Effector memory CD4-positive, alpha-beta T cell (primary cell): ENCODE measurements at places on chromosomes 4 and X.

GRCh38 chr4:48121180-48121579, 12.9 kb downstream of the TXK start:
- DNase-seq: no peak

DNA sequence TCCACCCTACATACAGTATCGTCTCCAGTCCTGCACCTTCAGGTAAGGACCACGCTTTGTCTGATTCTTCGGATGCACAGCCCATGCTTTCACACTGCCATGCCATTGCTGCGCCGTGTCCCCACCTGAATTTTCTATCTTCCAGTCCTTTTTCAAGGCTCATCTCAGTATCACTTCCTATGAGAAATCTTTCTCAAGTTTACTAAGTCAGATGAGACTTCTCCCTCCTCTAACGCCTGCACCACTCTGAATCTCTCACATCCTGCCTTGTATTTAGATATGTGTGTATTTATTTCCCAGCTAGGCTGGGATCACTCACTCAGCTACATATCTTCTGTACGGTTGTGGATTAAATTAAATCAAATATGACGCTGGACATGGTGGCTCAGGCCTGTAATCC, 116.8 kb downstream of the SMIM20 start:
- no peak for DNase-seq

DNA sequence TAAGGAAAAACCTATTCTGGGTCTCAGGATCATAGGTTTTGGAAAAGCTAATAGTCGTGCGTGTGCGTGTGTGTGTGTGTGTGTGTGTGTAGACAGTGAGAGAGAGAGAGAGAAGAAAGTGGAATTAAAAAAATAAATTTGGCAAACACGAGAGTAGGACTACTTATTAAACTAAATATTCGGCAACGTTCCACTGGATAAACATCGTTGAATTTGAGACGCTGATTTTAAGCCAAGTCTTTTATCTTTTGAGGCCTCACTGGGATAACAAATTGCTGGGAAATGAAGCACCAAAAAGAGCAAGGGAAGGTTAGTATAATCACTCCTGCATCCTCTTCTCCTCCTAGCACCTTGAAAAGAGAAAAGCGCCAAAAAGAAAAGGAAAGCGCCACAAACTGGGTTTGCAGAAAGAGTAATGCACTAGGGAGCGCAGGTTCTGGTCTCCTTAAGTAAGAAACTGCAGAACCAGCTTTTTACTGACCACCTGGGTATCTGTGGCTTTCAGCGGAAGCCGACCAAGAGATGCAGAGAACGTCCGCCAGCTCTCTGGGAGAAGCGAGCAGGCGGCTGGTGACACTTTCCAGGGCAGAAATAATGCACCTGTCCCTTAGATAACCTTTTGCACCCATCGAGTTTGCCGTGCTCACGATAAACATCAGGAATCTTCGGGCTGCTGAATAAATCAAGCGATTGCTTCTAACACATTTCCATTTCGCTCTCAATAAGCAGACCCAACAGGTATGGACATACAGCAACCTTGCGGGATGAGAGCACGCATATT, 3.4 kb downstream of the ATOH1 start:
- no peak for DNase-seq

DNA sequence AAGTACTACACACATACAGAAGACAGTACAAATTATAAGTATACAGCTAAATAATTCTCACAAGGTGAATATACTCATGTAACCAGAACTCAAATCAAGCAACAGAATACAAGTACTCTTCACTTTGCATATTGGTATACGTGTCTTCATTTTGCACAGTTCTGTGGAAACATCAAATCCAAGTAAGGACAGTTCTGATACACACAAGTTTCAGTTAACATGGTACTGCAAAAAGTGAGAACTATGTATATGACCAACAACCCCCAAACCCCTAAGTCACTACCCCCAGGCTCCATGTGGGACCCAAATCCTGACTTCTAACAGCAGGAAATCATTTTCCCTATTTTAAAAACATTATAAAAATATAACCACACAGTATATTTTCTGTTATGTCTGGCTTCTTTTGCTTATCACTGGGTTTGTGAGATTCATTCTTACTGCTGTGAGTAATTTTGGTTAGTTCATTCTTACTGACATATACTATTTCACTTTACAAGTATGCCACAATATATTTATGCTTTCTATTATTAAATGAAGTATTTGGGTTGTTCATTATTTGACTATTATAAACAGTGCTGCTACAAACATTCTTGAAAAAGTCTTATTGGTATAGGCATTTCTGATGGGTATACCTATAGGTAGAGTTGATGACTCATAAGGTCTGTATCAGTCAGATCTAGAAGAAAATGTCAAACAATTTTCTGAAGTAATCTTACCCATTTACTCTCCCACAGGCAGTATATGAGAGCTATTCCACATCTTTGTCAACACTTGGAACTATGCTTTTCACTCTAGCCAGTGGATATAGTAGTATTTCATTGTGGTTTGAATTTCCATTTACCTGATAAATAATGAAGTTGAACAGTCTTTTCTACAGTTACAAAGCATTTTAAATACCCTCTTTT, 47.0 kb downstream of the SCLT1 start:
- DNase-seq: no peak

- no peak for DNase-seq
Measured at GRCh38 chr4:37909332-37910090, 18.6 kb downstream of the TBC1D1 start.

DNA sequence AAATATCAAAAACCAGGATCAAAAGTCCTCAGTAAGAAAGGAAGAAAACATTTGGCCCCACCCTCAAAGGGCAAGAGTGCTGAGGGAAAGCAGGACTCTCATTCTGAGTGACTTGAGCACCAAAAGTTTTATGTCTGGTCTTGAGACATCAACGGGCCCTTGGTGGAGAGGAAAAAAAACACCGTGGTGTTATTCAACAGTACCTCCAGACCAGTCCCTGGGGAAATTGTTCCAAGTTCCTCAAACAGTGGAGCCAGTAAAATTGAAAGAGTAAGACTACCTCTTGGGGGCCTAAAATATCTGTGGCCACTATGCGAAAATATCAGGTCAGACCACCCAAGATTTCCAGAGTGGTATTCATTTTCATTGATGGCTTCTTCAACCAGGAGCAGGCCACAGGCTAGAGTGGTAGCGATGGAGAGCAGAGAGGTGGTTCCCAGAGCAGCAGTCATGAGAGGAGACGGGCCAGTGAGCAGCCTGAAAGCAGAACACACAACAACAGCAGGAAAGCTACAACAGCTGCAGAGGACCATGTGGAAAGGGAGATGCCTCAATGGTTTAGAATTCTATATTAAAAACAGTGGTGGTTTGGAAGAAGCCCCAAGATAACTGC, 63.7 kb upstream of the RPL34 start:
- no peak for DNase-seq

GRCh38 chrX:111102636-111103035, 6.6 kb downstream of the PAK3 start:
- DNase-seq: no peak

GRCh38 chr4:123832173-123833026, 435.8 kb downstream of the SPRY1 start:
- no peak for DNase-seq

DNA sequence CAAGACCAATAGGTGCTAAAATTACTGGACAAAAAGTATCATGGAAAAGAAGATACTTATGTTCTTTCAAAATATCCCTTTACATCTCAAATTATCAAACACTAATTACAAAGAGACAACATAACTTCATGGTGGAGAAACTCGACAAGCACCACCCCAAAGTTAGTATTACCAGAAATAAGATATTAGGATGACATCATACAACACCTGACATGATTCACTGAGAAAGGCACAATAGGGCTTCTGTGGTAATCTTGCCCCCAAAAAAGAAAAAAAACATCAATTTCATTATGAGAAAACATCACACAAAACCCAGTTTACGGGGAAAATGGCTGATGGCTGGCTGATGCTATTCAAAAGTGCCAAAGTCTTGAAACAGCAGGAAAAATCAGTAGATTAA, 1781.7 kb upstream of the PCDH10 start:
- DNase-seq: no peak

- no peak for DNase-seq
Measured at GRCh38 chrX:66863721-66864120, 224.8 kb upstream of the EDA2R start.
